ENCODE measurements at places on chromosomes 4 and X.

DNA sequence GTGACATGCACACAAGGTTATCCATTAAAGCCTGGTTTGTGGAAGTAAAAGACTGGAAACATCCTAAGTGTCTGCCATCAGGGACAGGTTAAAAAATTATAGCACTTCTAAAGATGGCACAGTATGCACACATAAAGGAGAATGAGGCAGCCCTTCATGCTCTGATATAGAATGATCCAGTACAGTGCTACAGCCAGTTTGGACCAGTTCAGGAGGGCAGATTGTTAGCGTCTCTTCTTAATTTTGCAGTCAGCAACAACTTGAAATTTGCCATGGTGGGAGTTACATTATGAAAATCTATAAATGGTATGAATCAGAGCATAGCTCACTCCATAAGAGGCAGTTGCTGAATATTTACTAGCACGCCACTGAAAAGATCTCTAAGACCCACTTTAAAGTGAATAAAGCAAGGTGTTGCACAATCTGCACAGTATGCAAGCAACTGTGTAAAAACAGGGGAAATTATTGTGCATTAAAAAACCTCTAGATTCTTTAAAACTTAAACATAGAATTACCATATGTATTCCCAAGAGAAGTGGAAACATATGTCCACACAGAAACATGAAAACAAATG lies 20.3 kb upstream of the SOD3 start:
- DNase-seq = no peak

GRCh38 chr4:29970626-29971025 lies 749.5 kb upstream of the PCDH7 start:
- DNase-seq = no peak

DNA sequence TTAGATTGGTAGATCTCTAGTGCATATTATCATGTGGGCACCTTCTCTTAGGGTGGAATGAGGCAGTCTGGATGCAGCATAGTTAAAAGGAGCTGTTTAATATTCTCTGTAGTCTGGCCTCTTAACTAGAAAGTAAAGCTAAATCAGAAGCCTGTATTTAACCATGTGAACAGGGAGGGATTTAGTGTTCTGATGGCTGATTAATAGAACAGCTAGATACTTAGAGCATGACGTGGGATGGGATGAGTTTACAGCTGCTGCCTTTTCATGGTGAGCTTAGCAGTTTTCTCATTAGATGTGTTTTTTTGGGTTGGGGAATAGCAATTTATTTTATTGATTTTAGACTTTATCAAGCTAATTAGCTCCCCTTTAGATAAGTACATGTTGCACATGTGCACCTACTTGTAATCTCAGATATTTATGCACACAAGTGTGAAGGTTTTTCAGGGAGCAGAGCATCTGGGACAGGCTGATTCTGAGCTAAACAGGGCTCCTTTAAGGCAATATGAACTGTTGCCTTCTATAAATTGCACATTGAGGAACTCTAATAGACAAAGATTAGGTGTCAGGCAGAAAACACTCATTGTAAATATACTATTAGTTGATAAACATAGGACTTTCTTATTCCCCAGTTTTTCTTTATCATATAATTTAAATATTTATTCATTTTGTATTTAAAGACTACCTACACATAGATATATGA lies 34.1 kb downstream of the YIPF6 start:
- no peak for DNase-seq

- no peak for DNase-seq
These were observed 94.3 kb downstream of the HPRT1 start for GRCh38 chrX:134554291-134554690.

GRCh38 chrX:40104985-40105834 lies 7.5 kb upstream of the BCOR start:
- peak; percentile 63 for DNase-seq

- no peak for DNase-seq
These were observed 148.8 kb downstream of the NWD2 start for GRCh38 chr4:37393321-37393720.

Data from GM12865 (cell line).